ENCODE measurements at places on chromosomes 5 and 9.

DNA sequence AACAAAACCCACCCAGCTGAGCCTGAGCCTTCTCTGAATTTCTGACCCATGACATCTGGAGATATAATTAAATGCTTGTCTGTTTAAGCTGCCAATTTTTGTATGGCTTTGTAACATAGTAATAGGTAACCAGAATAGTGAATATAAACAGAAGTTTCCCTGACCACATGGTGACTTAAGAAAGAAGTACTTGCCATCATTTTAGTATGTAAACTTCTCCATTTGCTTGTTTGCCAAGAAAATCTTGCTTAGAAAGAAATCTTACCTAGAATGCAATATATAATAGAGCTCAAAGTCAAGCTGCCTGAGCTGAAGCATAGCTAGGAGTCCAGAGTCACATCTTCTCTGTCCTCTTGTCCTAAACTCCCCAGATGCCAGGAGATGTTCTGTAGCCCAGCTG is 117.0 kb downstream of the PCSK1 start:
- no peak for DNase-seq

DNA sequence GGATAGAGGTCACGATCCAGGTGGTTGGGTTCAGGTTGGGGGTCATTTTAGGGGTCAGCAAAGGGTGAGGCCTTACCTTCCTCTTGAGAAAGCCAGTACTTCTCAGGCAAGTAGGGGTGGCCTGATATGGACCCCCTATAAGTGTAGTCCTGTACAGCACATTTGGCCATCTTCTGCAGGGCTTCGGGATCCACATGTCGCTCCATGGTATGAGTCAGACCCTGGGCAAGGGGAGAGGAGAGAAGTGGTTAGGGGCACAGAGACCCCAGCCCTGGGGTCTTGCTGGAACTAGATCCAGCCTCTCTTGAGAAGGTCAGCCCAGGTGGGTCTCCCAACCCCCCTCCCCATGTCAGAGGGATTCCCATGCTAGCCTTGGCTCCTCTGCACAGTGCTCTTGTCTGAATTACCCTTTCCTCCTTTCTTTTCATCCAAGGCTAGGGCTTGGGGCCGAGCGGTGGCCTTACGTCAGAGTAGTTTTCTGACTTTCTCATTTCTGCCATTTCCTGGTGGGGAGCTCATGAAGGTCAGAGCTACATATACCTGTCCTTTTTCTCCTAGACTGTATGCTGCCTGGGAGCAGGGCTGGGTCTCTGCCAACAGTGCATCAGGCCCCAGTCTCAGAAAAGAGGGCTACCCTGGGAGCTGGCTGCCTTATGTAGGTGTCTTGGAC is 9.0 kb upstream of the MYORG start:
- no peak for DNase-seq

DNA sequence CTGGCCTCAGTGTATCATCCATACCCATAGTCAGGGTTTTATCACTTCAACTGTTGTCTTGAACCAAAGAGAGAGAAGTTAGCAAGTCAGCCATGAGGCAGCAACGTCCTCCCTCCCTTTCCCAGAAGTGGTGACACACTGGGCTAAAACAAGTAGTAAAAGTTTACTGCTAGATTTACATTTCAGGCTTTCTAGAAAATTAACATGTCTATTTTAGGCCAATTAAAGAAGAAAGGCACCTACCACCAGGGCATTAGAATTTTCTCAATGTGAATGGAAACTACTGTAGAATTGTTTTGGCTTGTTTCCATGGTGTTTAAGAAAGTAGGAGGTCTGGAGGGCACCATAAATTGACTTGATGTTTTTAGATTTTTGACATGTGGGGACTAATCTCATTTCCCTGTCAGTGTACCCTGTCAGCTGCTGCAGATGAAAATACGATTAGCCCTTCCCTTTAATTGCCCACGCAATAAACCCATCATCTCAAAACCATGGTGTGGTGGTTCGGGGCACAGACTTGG is 121.8 kb upstream of the ELL2 start:
- no peak for DNase-seq

- DNase-seq, result no peak
These were observed 165.8 kb downstream of the GADD45G start for GRCh38 chr9:89770531-89771174.

GRCh38 chr5:126600631-126601511 is at the start of gene PHAX:
TSS of gene PHAX (plus strand) at chr5:126600947. CDS start at chr5:126600963, 16 bp downstream.
- DNase-seq, result peak; percentile 53

- no peak for DNase-seq
These were observed 744.3 kb downstream of the IRX1 start for GRCh38 chr5:4339949-4340348.

DNA sequence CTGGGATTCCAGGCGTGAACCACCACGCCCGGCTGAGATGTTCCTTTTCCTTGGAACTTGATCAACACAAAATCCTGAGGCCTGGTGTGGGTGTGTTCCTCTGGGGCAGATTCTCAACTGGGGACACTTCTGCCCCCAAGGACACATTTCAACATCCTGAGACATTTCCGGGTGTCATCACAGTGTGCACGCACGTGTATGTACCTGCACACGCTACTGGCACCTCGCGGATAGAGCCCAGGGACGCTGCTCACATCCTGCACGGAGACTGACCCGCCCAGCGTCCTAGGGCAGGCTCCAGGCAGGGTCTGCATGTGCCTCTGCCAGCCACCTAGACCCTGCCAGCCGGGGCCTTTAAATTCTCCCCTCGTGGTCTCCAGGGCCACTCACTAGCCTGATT is 8.0 kb downstream of the SAPCD2 start:
- no peak for DNase-seq
